ENCODE measurements at places on chromosomes 1 and 21.

GRCh38 chr1:29520571-29521437 lies 284.5 kb downstream of the PTPRU start:
- DNase-seq, result no peak

- no peak for DNase-seq
Observed at GRCh38 chr1:182779530-182779929, 10.0 kb upstream of the NPL start.

DNA sequence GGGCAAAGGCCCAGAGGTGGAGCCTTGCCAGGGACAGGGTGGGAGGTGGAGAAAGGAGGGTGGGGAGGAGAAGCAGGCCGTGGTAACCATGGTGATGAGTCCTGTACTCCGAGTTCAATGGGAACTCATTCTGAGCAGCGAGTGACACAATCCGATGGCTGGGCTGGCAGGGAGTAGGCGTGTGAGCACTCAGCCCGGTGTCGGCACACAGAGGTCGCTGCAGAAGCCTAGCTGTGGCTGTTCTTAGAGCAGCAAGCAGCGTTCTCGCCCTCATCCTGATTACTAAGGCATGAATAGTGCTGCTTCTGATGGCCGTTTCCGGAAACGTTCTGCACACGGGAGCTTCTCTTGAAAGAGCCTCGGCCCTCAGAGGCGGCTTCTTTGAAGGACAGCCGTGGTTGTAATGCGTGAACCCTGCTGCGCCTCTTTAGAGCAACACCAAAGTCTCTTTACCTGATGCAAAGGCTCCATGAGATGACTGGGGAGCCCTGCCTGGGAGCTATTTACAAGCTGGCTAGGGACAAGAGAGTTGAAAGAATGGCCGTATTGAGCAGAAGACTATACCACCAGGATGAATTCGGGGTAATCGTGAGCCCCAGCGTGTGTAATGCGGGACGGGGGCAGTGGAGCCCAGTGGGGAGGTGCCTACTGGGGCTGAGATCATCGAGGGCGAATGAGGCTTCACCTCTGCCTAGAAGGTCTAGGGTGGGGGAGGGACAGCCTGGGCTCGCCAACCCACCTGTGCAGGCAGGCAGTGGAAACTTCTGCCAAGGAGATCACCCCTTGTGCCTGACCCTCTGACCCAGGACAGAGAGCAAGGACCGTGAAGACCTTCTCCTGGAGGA lies 72.8 kb upstream of the PAX7 start:
- no peak for DNase-seq

- DNase-seq, result peak; percentile 69
Observed at GRCh38 chr1:29209173-29209572, 21.6 kb downstream of the MECR start.

DNA sequence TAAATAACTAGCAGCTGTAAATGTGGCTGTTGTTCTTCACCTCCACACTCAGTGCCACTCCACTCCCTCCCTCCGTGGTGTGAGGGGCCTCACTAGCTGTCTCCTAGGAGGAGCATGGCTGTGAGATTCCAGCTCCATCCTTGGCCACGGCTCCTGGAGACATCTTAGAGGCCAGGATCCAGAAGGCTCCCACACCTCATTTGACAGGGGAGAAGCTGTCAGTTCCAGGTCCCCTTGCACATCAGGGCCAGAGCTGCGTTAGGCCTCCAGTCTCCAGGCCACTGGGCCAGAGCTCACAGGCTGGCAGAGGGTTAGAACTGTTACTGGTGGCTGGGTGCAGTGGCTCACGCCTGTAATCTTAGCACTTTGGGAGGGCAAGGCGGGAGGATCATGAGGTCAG lies 15.0 kb downstream of the PCSK9 start:
- no peak for DNase-seq

DNA sequence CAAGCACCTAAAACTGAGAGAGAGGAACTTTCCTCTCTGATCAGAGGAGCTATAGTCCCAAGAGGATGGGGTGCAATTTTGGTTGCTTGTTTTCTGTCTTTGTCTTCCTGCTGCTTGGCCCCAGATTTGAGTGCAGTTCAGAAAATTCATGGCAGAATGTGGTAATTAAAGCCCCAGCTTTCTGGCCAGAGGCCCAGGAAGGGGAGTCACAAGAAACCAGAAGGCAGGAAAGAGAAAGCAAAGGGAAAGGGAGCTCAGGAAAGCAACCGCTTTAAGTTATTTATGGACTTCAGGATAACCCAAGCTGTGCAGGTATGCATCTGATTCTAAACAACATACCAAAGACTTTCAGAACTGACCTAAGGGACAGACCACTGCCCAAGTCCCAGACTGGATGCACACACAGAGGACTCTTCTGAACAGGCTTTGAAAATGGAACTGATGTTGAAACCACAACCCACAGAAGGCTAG lies 88.8 kb downstream of the ST3GAL3 start:
- peak; percentile 74 for DNase-seq

- DNase-seq, result no peak
Observed at GRCh38 chr1:161402446-161402845, 34.8 kb upstream of the CFAP126 start.

- DNase-seq, result no peak
Observed at GRCh38 chr1:58089898-58090534, 456.5 kb downstream of the OMA1 start.

DNA sequence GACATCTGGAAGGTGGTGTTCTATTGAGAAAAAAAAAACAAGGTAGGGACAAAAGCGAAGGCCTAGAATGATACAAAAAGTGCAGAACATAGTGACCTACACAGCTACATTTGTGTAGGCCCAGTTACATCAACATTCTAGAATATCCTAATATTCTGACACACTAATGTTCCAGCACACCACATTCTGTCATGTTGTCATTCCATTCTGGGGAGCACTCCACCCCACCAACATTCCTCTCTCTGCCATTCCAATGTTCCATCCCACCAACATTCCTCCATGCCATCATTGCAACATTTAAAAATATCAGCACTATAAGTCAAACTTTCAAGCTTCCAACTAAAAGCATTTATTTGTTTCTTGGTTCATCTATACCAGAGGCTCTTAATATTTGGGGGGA lies 28.5 kb downstream of the COA7 start:
- peak; percentile 90 for DNase-seq

DNA sequence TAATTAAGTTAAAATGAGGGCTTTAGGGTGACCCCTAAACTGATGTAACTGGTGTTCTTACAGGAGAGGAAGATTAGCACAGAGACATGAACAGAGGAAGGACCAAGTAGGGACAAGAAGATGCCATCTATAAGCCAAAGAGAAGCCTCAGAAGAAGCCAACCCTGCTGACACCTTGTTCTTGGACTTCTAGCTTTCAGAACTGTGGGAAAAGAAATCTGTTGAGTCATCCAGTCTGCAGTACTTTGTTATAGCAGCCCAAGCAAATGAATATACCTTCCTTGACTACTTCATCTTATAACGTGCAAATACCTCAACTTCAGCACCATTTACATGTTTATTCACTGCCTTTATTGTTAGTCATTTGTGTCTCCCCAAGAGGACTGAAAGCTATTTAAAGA lies 3.4 kb downstream of the ZBTB21 start:
- no peak for DNase-seq

DNA sequence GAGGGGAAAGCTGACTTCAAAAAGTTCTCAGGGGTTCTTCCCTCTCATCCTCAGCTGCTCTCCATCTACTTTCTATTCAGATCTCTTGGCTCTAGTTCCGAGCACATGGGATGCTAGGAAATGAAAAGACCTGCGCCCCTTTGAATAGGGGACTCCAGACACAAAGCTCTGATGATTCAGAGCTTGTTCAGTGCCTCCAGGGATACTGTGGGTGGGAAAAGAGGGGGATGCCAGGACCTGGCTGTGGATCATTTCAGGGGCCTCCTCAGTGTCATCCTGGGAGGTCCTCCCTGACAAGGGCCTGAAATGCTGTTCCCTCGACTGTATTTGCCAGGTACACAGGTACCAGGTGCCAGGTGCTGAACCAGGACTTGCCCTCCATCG lies 943 bp upstream of the KIAA0040 start:
- no peak for DNase-seq

DNA sequence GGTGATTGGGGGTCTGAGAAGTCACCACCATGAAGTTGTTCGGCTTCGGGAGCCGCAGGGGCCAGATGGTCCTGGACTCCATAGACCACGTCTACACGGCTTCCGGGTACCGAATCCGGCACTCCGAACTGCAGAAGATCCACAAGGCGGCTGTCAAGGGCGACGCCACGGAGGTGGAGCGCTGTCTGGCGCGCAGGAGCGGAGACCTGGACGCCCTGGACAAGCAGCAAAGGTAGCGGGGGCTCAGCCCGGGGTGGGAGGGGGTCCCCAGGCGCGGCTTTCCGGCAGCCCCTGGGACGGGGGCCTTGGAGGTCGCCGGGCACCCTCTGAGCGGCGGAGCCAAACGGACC lies 146.5 kb downstream of the LIPI start:
- DNase-seq, result no peak

DNA sequence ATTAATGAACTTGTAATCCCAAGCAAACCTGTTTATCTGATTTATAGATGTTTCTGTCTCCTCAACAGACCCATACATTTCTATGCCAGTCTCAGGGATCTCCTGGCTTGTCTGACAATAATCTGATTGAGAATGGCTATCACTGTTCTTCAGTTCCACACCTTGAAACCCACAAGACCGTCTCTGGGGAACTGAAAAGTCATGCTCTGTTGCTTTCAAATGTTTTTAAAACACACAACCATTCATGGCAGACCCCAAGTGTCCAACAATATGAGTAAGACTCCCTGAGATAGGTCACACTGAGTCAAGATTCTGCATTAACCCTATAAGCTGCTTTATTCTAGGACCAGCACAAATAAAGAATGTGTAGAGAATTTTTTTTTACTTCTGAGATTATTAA lies 611.2 kb upstream of the PLXNA2 start:
- no peak for DNase-seq

GRCh38 chr1:23343221-23344110 lies 618 bp downstream of the HNRNPR start:
- DNase-seq, result peak; percentile 46

GRCh38 chr1:40599926-40600325 lies 65.6 kb downstream of the RIMS3 start:
- DNase-seq, result no peak

DNA sequence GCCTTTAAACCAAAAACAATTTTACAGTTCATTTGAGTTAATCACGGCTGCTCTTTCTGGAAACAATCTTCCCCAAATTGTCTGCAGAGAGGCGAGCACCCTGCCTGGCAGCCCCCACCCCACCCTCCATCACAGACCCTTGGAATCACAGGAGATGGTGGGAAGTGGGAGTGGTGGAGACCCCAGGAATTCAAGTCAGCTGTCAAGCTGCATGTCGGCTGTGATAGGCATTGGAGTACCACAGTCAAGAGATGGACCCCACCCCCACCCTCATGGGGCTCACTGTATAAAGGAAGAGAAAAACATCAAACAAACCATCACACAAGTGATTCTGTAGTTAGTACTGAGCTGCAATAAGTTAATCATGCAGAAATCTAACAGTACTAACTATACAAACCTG lies 360.4 kb downstream of the MATN1 start:
- DNase-seq, result no peak

- no peak for DNase-seq
Observed at GRCh38 chr1:219506936-219507335, 106.0 kb downstream of the ZC3H11B start.

DNA sequence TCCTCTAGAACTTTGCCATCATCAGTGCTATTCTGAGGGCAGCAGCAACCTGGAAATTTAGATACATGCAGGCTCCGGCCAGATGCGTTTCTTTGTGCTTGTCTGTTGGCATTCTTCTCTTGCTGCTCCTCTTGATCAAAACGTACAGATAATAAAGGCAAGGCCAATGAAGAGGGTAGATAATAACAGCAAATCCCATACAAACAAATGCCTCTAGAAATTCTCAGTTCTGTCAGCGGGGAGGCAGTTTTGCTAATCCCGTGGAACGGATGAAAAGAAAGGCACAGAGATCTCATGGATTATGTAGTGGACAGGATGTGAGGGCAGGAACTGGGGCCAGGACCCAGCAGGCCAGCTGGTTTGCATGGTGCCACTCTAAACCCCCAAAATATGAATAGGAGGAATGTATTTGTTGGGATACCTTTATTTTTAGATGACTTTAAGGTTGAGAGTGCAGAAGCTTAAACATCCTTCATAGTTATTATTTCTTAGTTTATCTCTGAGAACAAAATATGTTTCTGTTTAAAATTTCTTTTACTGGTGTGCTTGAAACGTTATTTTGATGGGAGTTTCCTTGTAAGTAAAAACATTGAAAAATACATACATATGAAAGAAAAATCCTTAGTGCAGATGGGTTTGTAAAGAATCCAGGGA lies 1.5 kb downstream of the ITSN1 start:
- DNase-seq, result peak; percentile 10

DNA sequence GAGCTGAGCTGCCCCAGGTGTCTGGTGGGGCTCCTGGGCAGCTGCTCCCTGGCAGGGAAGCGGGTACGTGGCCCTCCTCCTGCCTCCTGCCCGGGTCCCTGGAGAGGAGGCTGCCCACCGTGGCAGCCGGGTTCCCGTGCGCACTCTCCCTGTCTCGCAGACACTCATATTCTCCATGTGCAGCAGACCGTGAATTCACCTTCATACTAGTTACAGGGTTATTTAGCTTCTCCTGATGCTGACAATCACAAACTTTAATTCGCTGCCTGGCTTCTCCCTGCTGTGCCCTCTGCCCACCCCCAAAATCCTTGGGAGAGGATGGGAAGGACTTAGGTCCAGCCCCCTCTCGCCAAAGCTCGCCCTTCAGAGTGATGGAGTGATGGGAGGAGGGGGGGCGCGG lies 95.3 kb downstream of the CASZ1 start:
- no peak for DNase-seq

DNA sequence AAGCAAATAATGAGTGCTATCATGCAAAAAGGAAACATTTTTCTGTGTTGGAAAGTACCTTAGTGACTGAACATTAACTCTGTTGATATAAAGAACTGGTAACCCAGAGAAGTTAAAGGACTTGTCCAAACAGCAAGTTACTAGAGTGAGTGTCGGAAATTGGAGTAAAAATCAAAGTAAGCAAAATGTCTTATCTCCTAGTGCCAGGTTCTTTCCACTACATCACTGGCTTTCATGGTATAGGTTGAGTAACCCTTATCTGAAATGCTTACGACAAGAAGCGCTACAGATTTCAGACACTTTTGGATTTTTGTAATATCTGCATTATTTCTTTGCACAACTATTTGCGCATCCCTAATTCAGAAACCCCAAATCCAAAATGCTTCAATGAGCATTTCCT lies 16.4 kb upstream of the RABIF start:
- no peak for DNase-seq

GRCh38 chr1:170790651-170791071 lies 126.7 kb downstream of the PRRX1 start:
- DNase-seq, result peak; percentile 37

DNA sequence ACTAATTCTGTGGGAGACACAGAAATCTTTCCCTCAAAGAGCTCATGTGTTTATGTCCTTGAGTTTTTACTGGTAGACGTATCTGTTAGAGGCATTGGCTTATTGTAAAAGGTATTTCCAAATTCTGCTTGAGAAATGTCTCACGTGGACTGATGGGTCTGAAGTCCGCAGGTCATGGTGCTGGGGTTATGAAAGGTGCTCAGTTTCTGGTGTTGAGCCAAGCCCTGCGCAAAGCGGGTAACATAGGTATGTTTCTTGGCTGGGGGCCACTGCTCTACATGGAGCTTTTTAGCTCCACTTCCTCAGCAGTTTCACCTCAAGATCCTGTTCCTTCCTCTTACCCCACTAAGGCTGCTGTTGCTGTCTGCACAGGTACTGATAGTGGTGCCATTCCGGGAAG lies 10.8 kb downstream of the UTP25 start:
- DNase-seq, result no peak
